Psoas muscle (tissue), 8 donors: ENCODE measurements at places on chromosomes 16 and 17. TPM values are rescaled to one million over a fixed set of nuclear protein-coding genes. Genes with fewer than 3 reads are reported as not detected.

Gene HNF1B
- total RNA-seq: not detected

Gene TMEM114
- total RNA-seq: not detected

Gene SOST
- not detected for total RNA-seq

Gene FKBP10
- total RNA-seq: 5.4 TPM

Gene UMOD
- not detected for total RNA-seq

Gene ABCA10
- 5.6 TPM for total RNA-seq

Gene HOXB2
- 5.8 TPM for total RNA-seq
